ENCODE measurements at places on chromosomes 3 and 15. TPM values are rescaled to one million over a fixed set of nuclear protein-coding genes. Genes with fewer than 3 reads are reported as not detected.

- DNase-seq = no peak
These were observed 455.9 kb upstream of the NR2F2 start for GRCh38 chr15:95874637-95875036.

DNA sequence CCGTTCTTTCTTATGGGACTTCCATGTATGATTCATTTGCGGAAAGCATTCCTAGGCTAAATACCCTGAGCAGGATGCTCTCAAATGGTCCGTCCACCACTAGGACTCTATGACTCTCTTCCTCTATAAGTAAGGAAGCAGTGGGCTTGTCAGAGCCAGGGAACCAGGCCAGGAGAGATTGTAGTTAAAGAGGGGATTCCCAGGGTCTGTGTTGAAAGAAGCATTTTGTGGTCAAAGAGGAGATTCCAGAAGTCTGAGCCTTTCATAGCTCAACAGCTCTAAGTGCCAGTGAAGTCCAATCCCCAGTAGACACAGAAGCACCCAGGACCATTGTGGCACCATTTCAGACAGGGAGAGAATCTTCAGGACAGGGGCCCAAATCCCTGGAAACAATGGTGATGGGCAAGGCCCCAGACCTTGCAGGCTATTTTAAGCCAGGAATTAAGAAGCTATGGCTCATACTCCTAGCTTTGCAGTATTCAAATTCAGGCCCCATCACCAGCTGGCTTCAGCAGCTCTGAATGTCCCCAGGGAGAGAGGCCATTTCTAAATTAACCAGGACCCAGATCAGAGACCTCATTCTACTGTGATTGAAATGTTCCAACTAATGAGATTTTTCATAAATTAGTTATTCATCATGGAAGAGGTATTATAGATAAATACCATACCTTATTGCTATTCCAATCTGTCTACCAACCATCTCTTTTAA is 81.7 kb downstream of the CD47 start:
- peak; percentile 77 for DNase-seq

CFAP100 gene
- total RNA-seq = not detected

DNA sequence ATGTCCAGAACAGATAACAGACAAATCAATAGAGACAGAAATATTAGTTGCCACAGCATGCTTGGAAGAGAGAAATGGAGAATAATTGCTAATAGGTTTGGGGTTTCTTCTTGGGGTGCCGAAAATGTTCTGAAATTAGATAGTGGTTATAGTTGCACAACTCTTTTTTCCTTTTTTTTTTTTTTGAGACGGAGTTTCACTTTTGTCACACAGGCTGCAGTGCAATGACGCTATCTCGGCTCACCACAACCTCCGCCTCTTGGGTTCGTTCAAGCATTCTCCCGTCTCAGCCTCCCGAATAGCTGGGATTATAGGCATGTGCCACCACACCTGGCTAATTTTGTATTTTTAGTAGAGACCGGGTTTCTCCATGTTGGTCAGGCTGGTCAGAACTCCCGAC is 163.3 kb downstream of the PLCH1 start:
- no peak for DNase-seq

- DNase-seq = peak; percentile 84
These were observed 19.0 kb downstream of the STOML1 start for GRCh38 chr15:73972984-73973682.

- DNase-seq = no peak
These were observed 32.1 kb upstream of the THRB start for GRCh38 chr3:24526640-24527212.

DNA sequence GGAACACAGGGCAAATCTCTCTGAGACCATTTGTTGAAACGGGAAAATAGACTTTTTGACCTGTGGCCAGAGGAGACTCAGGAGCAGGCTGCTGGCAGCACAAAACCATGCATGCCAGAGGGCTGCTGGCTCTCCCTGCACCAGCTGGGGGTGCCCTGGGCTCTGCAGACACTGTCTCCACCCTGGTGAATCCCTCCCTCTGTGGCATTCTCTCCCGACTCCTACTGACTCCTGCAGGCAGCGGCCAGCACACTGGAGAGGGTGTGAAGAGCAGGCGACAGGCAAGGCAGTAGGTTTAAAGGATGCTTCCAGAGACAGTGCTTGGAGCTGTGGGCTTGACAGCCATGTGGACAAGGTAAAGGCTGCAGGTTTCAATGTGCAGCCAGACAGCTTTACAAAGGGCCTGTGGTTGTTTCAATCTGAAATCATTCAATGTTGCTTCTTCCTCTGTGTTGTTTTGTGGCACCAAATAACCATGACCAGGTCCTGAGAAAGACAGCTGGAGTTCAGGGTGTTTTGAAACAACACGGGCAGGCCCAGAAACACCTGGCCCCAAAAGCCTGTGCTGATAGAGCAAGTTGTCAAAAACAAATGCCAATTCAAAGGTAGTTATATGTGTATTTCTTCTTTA is 431.0 kb upstream of the ATP10A start:
- DNase-seq = no peak

- DNase-seq = no peak
These were observed 2.3 kb downstream of the VWA5B2 start for GRCh38 chr3:184231671-184232070.

DNA sequence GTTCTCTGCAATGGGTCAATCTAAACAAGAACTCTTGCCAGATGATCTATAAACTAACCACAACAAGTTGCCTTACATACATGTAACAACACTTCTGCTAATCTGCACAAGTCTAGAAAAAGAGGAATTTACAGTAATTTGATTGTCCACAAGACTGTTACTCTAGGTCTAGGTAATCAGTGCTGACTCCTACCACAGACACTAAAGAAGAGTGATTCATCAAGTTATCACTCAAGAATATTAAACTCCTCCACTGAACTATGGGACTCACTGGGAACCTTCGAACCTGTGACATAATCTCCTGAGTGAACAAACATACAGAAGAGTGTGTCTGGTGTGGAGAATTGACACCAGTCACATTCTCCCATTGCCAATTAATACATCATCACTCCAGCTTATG is 138.3 kb downstream of the ANXA2 start:
- no peak for DNase-seq

GP9 gene
- total RNA-seq = not detected

ARHGAP11A gene
- 97.8 TPM for total RNA-seq

DNA sequence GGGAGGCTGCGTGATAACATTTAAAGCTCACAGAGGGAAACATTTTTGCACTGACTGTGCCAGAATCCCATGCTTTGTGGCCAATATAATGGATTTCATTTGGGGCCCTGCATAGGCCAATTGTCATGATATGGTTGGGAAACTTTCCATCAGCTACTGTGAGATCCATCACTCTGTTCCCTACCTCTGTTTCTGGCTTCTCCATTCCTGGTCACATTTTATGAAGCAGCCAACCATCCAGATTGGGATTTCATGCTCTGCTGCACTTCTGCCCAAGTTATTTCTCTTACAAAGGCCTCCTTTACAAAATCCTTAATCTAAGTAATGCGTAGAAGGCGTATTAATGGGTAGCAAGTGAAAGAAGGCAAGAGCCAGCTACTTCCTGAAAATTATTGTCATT is 221.1 kb downstream of the LRTM1 start:
- no peak for DNase-seq

DNA sequence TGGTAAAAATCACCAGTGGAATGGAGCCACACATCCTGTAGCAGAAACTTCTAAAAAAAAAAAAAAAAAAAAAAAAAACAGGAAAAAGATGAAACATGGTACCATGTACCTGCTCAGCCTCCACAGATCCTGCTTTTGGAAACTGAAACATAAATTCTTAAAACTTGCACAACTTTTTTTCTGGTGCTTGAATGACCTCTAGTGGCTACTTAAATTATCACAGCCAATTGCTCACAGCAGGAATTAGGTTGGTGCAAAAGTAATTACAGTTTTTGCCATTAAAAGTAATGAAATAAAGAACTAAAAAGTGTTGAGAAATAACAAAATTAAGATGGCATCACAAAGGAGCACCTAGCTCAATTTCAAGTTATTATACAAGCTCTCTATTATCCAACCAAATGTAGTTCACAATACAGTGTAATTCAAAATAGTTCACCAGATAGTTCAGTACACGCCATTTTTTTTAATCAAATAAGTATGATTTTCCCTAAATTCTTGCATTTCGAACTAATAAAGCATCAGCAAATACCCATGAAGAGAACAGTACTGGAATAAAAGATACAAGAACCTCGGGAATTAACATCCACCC is 80.6 kb downstream of the ULK4 start:
- peak; percentile 19 for DNase-seq

GRCh38 chr3:58565621-58566397 is 11.4 kb downstream of the FAM107A start:
- no peak for DNase-seq

GRCh38 chr15:93278006-93278405 is 189.0 kb upstream of the RGMA start:
- no peak for DNase-seq

GOLGA8J gene
- not detected for total RNA-seq

ROBO2 gene
- total RNA-seq = not detected

UACA gene
- total RNA-seq = 27.8 TPM

- DNase-seq = no peak
These were observed 37.4 kb downstream of the GHSR start for GRCh38 chr3:172410702-172411477.

DNA sequence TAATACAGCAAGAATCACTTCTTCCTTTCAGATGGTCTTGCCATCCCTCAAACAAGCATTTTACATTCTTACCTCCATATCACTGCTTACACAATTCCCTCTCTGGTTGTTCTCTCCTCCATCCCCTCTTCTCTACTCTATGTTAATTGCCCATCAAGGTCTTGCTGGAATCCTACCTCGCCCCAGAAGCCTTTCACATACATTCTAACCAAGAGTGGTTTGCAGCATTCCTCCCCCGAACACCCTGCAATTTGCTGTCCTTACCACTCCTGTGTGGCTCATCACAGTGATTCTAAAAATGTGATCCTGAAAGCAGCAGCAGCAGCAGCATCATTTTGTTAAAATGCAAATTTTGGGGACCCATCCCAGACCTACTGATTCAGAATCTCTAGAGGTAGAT is 30.6 kb downstream of the TNIK start:
- DNase-seq = no peak

TMEM212 gene
- total RNA-seq = not detected

- DNase-seq = no peak
These were observed 211.9 kb downstream of the CBLB start for GRCh38 chr3:105656651-105657504.

ZBTB47 gene
- 6.1 TPM for total RNA-seq

- DNase-seq = peak; percentile 42
These were observed 453.0 kb upstream of the CFAP20DC start for GRCh38 chr3:59502806-59503205.

GRCh38 chr3:141870091-141870687 is 6.3 kb upstream of the ATP1B3 start:
- DNase-seq = no peak

GRCh38 chr3:132062535-132062934 is 27.7 kb upstream of the CPNE4 start:
- DNase-seq = no peak

DNA sequence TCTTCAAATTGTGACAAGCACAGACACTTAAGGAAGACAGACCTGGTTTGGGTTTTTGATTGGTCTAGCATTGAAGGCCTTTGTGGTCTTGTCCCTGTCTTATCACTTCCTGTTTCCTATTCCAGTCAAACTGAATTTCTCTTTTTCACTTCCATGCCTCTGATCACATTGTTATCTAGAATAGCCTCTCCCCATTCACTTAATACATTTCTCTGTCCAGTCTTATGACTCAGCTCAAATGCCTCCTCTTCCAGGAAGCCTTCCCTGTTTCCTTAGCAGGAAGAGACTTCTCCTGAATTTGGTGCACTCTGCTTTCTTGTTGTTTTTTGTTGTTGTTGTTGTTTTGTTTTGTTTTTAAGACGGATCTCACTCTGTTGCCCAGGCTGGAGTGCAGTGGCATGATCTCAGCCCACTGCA is 45.5 kb downstream of the LIMD1 start:
- no peak for DNase-seq

DNA sequence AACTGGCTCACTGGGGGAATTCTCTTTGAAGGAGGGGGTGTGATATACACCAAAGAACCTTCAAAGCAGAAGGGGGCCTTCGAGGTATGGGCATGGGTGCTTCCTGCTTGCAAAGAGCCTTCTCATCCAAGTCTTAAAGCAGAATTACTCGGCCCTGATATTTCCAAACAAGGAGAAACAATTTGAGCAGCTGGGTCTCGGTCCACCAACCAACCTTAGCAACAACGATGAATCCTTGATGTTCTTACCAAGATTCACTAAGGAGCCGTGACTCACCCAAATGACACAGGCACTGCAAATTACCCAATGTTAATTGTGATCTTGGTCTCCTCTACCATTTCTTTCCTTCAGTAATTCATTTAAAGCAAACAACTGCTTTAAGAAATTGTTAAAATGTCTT is 7.7 kb downstream of the HOMER2 start:
- DNase-seq = no peak

CPN2 gene
- not detected for total RNA-seq

- no peak for DNase-seq
These were observed 51.1 kb downstream of the PARP15 start for GRCh38 chr3:122628567-122628966.

DNA sequence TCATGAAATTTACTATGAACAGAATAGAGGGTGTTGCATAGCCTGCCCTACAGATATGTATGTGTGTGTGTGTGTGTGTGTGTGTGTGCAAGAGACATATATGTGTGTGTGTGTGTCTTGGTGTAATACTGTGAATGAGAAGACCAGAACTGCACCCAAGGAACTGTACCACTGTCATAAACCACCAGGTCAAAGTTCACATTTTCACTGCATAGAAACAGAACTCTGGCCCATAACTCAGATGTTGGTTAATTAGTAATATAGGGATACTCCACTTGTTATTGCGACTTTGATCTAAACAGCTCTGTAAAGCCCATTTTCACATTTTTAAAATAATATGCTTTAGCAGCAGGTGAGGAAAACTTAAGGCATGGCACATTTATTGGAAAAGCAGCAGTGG is 111.8 kb downstream of the IGF2BP2 start:
- no peak for DNase-seq

CCR2 gene
- not detected for total RNA-seq

ACOX2 gene
- total RNA-seq = 0.41 TPM

TMEM207 gene
- not detected for total RNA-seq
